DMS 273 treated with DMSO at 0.1 percent for 48 hours (cell line): ENCODE measurements at places on chromosomes 3 and 15.

- peak; percentile 42 for DNase-seq
These were observed 6.4 kb upstream of the GHRL start for GRCh38 chr3:10299175-10299574.

- DNase-seq = no peak
These were observed 129.5 kb downstream of the THRB start for GRCh38 chr3:24365168-24365567.

- DNase-seq = no peak
These were observed 762.7 kb upstream of the CFAP20DC start for GRCh38 chr3:59812237-59813147.

- no peak for DNase-seq
These were observed 3.3 kb upstream of the ALAS1 start for GRCh38 chr3:52194485-52195290.

DNA sequence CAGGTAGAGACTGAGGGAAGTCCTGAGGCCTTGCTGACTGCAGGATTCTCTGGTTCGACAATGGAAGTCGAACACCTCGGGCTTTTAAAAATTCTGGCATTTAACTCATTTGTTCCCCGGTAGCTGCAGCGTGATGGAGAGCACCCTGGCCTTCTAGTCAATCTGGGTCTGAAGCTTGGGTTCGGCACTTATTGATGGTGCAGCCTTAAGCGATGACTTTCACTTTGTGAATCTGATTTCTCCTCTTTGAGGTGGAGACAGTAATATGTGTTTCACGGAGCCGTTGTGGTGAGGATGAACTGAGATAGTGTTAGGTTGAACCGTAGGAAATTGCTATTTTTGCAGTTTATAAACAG lies 621 bp upstream of the PARP6 start:
- DNase-seq = no peak

- no peak for DNase-seq
These were observed 12.4 kb upstream of the FGF7 start for GRCh38 chr15:49410641-49411040.

DNA sequence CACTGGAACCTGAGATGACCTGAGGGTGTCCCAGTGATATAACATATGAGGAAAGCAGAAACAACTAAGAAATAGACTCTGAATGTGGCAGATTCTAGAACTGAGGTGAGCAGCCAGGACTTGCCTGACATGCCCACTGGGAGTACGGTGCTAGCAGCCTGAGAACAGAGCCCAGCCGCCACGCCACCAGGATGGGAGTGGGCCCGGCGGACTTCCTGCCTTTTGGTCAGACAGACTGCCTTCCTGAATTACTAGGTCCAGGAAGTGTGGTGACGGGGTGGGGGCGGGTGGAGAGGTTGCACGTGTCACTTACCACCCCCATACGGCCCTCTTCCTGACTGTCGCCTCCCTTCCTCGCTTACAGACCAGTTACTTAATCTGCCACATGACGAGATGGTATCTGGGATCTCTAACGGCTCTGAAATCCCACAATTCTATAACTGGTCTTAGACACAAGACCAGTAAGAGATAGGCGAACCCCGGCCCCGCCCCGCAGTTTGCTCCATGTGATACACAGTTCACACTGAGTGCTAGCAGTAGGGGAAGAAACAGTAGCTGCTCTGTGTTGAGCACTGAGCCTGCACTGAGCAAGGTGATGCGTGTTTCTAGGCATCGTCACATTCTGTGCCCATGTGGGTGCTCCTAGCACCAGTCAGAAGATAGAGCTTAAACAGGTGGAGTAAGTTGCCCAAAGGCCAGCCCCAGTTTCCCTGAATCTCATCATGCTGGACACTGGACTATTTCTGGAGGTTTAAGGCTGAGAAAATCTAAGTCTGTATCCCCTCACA lies 95.7 kb downstream of the CPN2 start:
- no peak for DNase-seq

DNA sequence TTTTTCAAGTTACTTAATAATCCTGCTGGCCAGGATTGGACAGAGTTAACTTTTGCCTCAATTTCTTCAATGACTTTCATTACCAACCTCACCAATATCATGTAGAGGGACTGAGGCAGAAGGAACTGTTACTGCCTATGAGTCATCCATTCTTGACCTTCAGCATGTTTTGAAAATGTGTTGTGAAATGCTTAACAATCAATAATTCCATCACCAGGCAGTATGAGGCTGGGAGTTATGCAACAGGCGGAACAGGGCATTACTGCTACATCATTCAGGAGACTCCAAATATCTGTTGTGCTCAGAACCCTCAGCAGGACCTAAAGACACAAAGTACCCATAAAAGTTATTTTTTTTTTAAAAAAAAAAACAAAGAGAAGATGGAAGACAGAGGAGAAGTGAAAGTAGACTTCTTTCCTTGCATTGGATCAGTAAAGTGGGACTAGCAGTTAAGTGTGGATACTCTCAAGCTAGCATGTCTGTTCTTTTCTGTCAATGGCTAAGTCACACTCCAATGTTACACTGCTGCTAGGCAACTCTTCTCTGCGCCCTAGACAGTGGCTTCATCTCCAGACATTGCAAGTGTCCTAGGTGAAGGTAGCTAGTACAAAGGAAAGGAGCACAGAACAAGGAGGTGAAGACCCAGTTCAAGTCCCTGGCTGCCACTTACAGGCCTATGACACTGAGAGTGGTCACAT lies 184.9 kb upstream of the LPP start:
- no peak for DNase-seq

- peak; percentile 48 for DNase-seq
These were observed 35.4 kb downstream of the ACP3 start for GRCh38 chr3:132352556-132353143.

DNA sequence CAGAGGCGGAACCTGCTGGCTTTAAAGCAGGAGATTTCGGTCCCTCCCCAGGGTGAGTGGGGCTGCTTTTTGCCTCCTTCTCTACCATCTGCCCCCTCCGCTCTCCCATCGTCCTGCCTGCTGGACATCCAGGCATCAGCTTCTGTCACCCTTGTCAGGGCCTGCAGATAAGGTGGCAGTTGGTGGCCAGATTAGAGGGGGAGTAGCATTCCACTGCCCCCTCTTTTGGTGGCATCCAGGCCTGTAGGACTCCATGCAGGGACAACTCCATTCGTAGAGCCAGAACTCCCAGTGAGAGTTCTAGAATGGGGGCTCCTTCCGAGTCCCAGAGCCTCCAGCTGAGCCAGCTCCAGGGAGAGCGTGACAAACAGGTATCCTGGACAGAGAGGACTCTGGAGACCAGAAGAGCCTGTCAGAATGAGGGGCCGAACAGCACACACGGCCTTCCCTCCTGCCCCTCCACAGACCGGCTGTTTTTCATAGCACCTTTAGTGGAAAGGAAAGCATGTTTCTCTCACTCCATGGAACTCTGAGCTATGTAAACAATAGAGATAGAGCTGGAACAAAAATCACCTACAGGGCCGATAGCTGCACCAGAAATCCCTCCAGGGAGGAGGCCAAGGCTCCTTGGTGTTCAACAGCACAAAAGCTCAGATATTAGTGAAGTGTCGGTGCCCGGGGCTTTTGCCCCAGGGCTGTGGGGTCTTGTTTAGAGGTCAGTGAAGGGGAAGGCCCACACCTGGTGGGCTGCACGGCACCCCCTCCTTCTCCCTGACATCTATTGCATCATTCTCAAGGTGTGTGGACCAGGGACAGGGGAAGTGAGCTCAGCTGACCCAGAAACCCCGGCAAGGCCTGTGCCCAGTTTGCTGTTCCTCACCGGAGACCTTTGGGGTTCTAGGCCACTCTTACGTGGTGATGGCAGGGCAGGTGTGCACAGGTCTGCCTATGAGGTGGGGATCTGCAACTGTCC lies 34.2 kb downstream of the MAGEF1 start:
- no peak for DNase-seq

GRCh38 chr3:140563206-140563760 lies 114.6 kb upstream of the TRIM42 start:
- DNase-seq = no peak

DNA sequence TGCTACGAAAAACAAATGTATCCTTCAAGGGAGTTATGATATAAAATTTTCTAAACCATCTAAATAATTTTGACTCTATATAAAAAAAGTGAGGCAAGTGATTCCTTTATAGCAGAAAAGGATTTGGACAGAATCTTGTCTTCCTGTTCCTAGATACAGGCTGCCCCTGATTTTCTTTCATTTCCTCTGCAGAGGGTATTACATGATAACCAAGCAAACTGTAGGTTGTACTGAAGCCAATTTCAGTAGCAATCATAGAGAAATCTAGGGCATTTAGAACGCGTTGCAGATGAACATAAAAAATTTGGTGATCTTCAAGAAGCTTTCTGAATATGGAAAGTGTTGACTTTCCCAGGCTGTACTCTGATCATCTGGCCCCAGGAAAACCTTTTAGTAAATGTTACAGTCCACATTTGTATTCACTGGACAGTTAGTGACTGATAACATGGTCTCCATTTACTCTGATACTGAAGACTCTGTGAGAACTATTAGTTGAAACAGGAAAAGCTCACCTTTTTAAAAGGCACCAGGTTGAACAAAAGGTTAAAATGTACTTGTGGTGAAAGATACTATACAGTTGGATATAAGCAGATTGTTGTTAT lies 9.1 kb upstream of the UTS2B start:
- DNase-seq = no peak
